Occipital lobe (tissue), 3 donors: ENCODE measurements at places on chromosomes 11 and 22.

- DNase-seq, result no peak
Measured at GRCh38 chr11:64489831-64490441, 101.1 kb upstream of the SLC22A12 start.

DNA sequence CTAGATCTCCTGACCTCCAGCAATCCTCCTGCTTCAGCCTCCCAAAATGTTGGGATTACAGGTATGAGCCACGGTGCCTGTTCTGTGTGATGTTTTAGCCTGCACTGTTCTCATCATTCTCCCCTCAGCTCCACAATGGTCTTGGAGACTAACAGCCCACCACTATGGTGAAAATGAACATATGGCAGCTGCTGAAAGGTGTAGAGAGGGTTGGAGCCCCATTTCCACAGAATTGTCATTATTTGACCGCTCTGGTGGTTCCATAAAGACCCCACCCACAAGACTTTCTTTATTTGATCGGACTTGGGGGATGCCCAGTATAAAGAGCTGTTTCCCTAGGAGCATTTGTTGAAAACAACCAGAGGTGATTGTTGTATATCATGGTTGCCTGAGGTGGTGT is 67.9 kb upstream of the SEPTIN5 start:
- no peak for DNase-seq

GRCh38 chr22:49999063-49999945 is 13.3 kb downstream of the IL17REL start:
- DNase-seq, result no peak

- DNase-seq, result no peak
Measured at GRCh38 chr22:20245577-20246367, 22.3 kb downstream of the RTN4R start.

GRCh38 chr11:92588393-92588792 is 363.8 kb downstream of the FAT3 start:
- DNase-seq, result no peak

DNA sequence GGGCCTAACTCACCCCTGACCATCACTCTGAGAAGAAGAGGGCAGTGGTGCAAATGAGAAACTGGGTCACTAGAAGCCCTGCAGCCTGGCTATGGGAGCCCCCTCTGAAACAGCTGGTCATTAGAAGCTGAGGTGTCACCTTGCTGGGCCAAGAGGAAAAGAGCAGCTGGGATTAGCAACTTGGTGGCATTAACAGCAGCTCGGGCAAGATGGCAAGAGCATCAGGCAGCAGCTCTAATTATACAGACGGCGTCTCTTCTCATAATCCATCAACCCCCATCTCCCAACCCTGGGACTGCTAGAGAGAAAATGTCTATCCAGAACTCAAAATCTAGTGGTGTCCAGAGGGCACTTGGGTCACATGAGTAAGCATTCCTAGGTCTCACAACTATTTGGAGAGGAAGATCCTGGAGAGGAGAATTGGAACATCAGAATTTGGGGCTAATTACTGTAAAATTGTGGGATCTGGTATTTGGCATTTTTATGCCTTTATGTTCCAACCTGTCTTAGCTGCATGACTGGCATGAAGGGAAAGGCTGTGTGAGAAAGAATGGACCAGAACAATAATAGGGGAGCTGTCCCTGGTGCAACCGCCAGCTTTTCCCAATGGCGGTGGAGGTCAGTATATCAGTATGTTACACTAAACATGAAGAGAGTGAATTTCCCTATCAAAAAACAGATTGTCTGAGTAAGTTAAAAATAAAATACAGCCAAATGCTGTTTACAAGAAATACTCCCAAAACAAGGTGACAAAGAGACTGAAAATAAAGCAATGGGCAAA is 7.6 kb upstream of the LMO1 start:
- no peak for DNase-seq

GRCh38 chr11:112267188-112267591 is 6.5 kb upstream of the PLET1 start:
- DNase-seq, result no peak

DNA sequence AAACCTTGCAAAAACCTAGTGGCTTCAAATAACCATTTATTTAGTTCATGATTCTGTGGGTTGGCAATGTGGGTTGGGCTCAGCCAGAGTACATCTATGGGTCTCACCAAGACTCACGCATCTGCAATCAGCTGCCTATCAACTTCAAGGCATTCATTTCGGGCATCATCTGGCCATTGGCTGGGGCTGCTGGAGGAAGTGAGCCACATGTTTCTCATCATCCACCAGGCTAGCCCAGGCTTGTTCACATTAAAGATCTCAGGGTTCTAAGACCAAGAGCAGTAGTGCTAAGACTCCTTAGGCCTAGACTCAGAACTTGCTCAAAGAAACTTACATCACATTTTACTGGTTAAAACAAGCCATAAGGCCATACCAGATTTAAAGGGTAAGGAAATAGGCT is 478.9 kb upstream of the ARHGAP42 start:
- DNase-seq, result no peak

DNA sequence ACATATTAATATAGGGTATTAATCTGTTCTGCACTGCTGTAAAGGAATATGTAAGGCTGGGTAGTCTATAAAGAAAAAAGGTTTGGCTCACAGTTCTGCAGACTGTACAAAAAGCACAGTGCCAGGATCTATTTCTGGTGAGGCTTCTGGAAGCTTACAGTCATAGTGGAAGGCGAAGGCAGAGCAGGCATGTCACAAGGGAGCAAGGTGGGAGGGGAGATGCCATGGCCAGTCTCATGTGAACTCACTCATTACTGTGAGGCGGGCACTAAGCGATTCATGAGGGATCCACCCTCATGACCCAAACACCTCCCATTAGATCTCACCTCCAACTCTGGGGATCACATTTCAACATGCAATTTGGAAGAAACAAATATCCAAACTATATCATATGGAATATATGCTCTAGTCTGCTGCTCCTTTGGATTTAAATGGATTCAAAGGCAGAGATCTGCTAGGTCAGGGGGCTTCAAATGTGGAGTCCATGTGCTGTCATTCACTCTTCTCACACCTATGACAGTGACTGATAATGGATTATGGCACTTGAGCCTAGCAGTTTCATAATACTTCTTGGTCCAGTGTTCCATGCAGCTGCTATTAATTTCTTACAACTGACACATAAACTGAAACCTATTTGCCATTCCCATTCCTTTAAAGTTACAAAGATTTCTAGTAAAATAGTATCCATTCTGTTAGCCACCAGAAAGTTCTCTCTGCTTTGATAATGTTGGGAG is 146.0 kb downstream of the ATG16L2 start:
- no peak for DNase-seq

DNA sequence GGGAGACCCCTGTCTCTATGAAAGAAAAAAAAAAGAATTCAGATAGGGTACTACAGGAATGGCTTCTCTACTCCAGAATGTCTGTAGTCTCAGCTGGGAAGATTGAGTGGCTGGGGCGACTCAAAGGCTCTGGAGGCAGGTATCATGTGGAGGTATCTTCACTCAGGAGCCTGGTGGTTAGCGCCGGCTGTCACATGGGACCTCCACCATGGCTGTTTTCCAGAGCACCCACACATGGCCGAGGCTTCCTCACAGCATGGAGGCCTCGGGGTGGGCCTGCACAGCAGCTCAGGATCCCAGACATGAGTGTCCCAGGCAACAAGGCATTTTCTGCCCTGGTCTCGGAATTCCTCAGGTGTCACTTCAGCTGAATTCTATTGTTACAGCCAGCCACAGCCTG is 10.1 kb downstream of the RPS13 start:
- DNase-seq, result no peak

- DNase-seq, result no peak
Measured at GRCh38 chr22:39101226-39101625, 4.2 kb downstream of the APOBEC3H start.

DNA sequence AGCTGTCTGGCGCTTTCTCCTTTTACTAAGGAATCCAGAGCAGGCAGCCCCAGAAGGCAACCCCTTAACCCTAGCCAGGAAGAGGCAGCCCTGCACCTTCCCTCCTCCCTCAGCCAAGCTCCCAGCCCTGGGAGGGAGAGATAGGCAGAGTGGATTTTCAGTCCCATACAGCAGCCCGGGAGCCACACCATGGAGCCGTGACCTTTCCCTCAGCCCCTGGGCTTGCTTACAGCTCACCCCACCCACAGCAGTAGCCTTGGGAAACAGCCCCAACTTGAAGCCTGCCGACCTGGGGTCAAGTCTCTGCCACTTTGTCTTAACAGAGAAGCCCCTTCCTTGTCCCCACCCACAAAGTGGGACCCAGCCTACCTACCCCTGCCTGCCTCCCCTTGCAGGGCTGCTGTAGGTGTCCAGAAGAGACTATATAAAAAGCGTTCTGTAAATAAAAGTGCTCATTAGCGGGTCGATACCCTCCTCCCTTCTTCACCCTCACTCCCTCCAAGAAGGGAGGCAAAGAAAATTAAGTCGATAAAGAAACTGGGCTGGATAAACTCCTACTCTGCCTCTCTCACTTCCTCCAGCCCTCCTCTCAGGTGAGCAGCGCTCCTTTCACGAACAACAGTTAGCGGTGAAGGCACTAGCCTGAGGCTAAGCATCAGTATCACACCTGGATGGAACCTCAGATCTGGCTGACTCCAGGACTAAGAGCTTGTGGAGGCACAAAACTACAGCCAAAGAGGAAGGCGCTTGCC is 4.2 kb downstream of the TST start:
- DNase-seq, result no peak

- no peak for DNase-seq
Measured at GRCh38 chr11:100948936-100949335, 180.7 kb downstream of the PGR start.

DNA sequence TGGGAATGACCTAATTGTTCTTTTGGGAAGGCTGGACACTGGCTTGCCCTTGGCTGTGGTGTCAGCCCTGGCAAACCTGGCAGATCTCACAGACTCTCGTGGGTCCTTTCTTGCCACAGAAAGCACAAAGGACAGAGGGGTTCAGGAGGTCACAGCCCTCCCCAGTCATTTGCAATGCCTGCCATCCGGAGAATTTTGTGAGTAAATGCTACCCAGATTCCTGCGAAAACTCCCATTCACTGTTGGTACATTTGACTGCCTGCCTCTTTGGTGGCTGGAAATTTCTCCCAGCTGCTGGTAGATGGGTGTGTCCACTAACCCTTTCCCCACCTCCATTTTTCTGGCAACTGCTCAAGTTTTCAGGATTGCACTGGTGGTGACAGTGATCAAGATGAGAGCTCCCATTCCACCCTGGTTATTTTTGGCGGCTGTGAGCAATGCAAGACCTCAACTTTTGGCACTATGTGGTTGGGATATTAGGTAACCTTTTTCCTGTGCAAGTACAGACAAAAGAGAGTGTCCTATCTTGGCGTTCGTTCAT is 155.7 kb downstream of the NAV2 start:
- no peak for DNase-seq

DNA sequence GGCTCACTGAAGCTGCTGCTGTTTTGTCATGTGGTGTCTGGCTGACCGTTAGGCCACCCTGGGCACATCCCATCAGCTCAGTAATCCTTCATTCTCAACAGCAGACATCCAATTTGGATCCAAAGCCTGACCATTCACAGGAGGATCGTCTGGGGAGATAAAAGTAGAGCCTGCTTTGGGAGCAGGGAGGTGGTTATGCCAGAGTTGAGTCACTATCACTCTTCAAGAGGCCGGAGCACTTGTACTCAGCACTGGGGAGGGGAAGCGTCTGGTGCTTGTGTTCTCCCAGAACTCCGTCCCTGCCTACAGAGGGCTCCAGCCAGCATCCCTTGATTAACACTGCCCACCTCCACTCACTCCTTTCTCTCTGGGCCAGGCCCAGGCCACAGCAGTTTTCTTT is 382.6 kb downstream of the OPCML start:
- DNase-seq, result no peak

GRCh38 chr11:129779342-129779741 is 36.3 kb upstream of the TMEM45B start:
- DNase-seq, result no peak

DNA sequence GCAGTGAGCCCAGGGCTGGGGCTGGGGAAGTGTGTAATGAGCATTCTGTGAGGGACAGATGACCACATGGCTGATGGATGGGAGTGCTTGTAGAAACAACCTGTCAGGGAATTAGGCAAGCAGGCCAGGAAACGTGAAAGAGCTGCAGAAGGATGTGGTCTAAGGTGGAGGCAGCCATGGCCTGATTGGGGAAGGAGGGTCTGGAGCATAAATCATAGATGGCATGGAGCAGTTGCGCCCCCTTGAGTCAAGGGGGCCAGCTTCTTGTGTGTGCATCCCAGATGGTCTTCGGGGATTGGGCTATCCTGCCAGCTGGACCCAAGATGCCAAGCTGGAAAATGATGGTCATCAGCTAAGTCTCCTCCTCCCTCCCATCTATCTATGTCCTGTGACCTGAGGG is 119.4 kb upstream of the CLPB start:
- DNase-seq, result no peak

GRCh38 chr11:135033540-135033939 is 621.5 kb upstream of the B3GAT1 start:
- DNase-seq, result no peak

DNA sequence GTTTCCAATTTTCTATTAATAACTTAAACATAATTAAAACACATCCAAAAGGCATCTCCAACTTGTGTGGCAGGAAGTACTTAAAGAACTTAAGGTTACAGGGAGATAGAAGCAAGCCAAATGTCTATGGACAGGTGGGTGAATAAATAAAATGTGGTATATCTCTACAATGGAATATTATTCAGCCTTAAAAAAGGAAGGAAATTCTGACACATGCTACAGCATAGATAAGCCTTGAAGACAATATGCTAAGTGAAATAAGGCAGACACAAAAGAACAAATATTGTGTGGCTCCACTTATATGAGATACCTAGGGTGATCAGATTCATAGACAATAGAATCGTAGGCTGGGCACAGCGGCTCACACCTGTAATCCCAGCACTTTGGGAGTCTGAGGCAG is 109.6 kb downstream of the WT1 start:
- DNase-seq, result no peak

- no peak for DNase-seq
Measured at GRCh38 chr11:23957314-23957713, 539.5 kb upstream of the LUZP2 start.

DNA sequence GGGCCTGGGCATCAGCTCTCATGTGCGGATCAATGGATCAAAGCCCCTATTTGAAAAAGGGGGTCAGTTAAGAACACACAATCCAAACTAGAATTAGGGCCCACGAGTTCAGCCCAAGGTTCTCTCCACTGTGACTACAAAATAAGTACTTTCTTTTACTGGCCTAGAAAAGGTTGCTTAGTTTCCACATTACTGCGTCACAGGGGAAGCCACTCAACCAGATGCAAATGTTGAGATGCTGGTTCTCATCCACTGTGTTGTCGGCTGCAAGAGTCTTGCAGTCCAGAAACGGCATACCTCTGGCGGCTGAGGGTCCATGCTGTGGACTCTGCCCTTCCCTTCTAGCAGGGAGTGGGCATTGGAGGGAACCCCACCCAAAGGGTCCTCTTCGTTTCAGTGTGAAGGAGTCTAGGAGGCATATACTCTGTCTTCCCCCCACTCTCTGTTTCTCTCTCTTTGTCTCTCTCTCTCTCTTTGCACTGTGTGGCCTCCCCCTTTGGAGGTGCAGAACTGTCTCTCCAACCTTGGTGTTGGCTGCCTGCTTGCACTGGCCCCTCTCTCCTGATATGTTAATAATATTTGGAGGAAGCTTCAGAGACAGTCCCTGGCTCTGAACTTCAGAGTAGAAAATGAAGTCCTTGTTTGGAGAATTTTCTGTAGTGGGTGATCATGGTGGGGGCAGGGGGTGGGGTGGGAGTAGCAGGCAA is 99.0 kb upstream of the NNMT start:
- DNase-seq, result no peak
